HFFc6 (cell line): ENCODE measurements at places on chromosomes 7 and 10.

GRCh38 chr7:15085366-15085765, 182.8 kb upstream of the DGKB start:
- no peak for DNase-seq

DNA sequence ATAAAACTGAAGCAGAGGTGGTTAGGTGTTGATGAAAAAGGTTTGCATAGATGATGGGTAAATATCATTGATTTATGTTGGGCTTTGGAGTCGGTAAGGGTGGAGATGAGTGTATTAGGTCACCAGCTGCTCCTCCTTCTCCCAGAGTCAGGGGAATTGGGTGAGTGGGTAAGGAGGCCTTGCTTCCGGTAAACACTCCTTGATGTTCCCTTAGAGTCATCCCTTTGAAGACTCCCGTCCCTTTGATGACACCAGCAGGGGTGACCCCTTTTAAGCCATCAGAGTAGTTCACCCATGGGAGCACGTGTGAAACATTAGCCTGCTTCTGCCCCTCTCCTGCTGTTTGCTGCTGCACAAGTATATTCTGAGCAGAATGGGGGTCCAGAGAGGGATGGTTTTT, 92.2 kb upstream of the DKK1 start:
- DNase-seq: no peak

- DNase-seq: no peak
Measured at GRCh38 chr7:95517458-95517857, 31.7 kb downstream of the ASB4 start.

DNA sequence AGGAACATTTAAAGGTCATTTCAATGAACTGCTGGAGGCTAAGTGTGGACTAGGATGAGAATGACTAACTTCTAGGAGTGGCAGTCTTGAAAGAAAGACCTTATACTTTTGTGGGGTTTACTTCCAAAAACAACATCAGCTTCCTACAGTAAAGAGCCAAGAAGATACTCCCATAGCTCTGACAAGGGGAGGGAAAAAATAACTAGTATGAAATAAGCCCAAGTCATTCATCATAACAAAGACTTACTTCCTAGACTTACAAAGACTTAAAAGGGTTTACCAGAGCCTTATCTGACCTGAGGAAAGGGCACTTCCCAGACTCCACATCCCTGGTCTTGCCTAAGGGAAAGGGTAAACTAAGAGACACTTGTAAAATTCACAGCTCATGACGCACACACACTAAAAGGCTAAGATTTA, 31.7 kb downstream of the ARHGAP12 start:
- DNase-seq: peak; percentile 79

DNA sequence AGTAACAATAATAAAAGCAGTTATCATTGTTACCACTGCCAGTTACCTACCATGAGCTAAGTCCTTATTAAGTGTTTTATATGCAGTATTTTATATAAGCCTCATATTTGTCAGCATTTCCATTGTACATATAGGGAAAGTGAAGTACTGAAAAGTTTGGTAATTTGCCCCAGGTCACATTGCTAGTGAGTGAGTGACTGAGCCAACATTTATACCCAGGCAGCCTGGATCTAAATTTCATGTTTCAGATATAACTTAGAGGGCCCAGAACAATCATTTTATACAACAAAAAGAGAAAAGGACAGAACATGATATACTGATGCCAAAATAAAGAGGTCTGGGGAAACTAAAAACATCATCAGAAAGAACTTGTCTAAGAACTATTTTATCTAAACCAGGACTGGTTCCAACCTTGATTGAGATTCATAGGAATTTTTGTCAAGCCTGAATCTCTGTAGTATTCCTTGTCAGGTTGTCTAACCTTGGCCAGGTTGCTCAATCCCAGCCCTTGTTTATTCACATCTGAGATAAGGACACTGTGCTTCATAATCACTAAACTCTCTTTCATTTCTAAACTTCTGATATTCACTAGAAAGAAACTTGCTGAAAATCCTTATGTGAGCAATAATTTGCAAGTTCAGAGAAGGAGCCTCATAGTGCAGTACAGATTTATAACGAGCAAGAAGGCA, 308.2 kb downstream of the IPMK start:
- DNase-seq: no peak

DNA sequence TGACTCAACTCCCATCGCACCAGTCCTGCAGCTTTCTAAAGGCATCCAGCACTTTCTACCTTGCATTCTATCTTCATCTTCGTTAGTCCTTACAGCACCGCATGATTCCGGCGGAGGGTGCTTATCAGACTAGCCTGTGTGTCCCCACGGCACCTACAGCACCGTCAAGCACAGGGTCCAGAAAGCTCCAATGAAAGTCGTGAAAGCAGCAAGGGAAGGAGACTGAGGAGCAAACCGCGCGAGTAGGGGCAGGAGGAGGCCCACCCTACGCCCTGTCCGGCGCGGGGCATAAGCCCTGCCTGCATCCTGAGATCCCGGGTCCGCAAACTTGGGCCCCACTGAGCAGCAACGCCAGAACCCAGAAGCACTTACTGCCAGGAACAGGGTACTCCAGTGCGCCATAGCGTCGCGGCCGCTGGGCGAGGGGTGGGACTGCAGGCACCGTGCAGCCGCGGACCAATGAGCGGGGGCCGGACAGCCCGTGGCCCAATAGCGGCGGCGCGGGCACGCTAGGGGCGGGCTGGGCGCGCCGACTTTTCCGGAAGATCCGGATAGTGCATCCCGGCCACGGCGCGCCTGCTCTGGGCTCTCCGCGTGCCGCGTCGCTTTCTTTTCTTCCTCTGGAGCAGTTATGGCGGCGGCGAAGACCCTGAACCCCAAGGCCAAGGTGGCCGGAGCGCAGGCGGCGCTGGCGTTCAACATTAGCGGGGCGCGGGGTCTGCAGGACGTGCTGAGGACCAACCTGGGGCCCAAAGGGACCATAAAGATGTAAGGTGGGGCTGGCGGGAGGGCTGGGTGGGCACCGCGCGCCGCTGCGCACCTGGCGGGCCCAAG, 122.1 kb upstream of the VKORC1L1 start:
- DNase-seq: peak; percentile 79

GRCh38 chr10:96400465-96400864, 41.7 kb upstream of the OPALIN start:
- no peak for DNase-seq

GRCh38 chr10:101783736-101784118, 481 bp upstream of the NPM3 start:
- no peak for DNase-seq

DNA sequence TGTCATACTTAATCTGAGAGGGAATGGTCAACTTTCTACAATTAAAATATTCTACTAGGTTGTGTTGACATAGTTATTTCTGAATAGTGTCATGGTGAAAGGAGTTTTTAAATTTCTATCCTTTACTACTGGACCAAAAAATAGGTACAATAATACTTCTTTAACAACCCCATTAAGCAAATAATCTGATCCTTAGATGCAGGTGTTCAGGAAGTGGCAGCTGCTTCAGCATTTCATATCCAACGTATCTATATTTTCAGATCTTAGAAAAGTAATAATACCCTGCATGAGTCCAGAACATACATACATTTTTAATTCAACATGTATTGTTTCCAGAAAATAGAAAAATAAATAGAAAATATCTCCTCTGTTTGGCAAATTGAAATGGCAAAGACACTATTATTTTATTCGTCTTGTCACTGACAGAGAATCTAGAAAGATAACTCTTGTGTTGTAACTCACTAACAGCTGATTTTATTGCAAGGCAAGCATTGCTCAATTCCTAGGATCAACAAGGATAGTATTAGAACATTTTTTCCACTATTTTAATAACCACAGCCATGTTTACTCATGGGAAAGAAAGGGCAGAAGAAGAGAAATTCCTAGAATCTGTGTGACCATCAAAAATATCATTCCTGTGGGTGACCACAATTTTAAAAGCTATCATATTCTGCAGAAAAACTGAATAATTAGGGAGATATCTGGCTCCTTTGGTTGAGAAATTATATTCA, 159.3 kb upstream of the CNTNAP2 start:
- no peak for DNase-seq

GRCh38 chr10:92696606-92697383, 7.0 kb downstream of the HHEX start:
- DNase-seq: no peak

DNA sequence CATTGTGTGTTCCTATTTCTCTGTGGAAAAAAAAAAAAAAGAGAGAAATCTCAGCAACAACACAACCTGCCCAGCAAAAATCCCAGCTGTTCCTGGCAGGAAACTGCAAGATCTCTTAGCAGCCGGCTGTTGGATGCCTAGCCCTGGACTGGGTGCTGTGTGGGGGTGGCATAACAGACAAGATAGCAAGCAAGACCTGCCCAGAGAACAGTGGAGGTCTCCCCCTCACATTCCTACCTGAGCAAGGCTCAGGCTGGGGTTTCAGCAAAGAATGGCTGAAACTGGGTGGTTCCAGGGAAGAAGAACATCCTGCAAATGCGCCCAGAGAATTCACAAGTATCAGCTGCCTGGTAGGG, 248.8 kb upstream of the ZMIZ1 start:
- no peak for DNase-seq

DNA sequence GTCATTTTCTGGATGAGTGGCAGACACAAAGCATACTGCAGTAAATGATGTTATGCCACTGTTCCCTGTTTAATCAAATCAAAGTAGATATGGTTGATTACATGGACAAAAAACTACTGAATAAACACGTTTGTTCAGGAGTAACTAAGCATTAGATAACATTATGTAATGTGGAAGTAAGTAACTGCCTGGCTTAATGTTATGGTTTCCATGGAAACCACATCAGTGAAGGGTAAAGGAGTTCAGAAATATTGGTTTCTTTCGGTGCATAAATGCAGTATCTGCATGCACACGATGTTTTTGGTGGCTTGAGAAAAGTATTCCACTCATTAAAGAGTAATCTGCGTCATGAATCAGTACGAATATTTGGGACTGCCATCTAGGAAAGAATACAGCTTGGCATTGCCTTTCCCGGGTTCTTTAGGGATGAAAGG, 131.3 kb upstream of the PRKCQ start:
- DNase-seq: no peak

GRCh38 chr7:140435252-140435895, 31.5 kb downstream of the RAB19 start:
- no peak for DNase-seq
